ENCODE measurements at places on chromosomes 11 and 22. TPM values are rescaled to one million over a fixed set of nuclear protein-coding genes. Genes with fewer than 3 reads are reported as not detected.

Gene TMEM132A
- 218 TPM for total RNA-seq

Gene CADM1
- 102 TPM for total RNA-seq

Gene DCDC1
- 2.0 TPM for total RNA-seq

Gene DEFB131B
- not detected for total RNA-seq

Gene SCGB1D2
- not detected for total RNA-seq

Gene VWA5A
- total RNA-seq, result 42.9 TPM

Gene DNHD1
- total RNA-seq, result 5.6 TPM

Gene NXPE1
- total RNA-seq, result 0.27 TPM

Gene ARL2
- total RNA-seq, result 63.0 TPM

Gene CD44
- 54.7 TPM for total RNA-seq

Gene SH3BP1
- 30.0 TPM for total RNA-seq

Measured in type B pancreatic cell (in vitro differentiated cells).